ENCODE measurements at places on chromosomes 7 and 10.
A peak's percentile ranks its signal among the peaks of the same experiment; 100 is the strongest.

- no peak for DNase-seq
These were observed 1196.8 kb upstream of the PHF14 start for GRCh38 chr7:9776900-9777299.

GRCh38 chr7:138889582-138890498 is 91.3 kb downstream of the KIAA1549 start:
- peak; percentile 73 for DNase-seq

DNA sequence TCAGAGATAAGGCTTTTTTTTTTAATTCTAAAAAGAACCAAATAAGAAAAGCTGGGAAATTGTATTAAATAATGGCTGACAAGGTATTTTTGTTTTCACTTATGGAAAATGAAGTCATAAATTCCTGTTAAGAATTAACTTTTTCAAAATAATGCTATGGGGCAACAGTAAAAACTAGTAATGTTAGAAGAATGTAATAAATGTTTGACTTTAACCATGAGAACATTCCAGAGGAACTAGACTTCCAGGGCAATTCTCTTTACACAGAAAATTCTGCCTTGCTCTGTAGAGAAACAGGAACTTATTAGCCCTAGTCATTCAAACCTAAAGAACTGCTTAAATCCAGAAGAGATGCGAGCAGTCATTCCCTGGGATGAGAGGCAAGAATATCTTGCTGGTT is 571.1 kb downstream of the IPMK start:
- DNase-seq = peak; percentile 14

- DNase-seq = no peak
These were observed 354.6 kb downstream of the SDK1 start for GRCh38 chr7:3655635-3656034.

Measured in H4 (cell line).